ENCODE measurements at places on chromosomes 2 and 18.

DNA sequence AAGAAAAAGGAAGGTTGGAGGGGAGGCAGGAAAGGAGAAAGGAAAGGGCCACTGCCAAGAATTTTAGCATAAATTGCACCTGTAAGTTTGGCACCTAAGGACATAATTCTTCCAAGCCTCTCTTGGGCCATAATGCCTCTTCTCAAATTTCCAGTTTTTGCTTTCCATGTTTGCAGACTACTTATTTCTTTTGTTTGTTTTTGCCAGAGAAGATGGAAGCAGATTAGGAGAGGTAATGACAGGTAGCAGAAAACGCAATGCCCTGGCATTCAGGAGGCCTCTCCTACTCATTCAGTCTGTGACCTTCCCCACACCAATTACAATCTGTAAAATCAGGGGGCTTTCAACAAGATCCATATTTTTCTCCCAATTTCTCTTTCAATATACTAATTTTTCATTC, 56.8 kb downstream of the MRPL33 start:
- DNase-seq: no peak

DNA sequence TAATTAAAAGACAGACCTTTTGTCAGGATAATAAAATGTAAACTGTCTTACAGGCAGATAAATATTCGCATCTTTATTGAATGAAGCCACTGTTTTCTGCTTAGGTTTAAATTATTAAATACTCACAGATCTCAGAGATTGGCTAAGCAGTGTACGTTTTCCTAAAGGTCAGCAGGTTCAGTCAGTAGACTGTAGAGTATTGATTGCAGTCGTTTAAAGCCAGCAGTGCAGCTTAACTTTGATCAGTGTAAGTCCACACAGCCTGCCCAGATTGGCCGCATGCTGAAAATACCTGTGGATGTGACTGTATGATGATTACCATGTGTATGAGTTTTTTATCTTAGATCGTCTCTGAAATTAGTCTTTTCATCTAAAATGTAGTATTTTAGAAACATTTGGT, 42.3 kb downstream of the ATP9B start:
- no peak for DNase-seq

DNA sequence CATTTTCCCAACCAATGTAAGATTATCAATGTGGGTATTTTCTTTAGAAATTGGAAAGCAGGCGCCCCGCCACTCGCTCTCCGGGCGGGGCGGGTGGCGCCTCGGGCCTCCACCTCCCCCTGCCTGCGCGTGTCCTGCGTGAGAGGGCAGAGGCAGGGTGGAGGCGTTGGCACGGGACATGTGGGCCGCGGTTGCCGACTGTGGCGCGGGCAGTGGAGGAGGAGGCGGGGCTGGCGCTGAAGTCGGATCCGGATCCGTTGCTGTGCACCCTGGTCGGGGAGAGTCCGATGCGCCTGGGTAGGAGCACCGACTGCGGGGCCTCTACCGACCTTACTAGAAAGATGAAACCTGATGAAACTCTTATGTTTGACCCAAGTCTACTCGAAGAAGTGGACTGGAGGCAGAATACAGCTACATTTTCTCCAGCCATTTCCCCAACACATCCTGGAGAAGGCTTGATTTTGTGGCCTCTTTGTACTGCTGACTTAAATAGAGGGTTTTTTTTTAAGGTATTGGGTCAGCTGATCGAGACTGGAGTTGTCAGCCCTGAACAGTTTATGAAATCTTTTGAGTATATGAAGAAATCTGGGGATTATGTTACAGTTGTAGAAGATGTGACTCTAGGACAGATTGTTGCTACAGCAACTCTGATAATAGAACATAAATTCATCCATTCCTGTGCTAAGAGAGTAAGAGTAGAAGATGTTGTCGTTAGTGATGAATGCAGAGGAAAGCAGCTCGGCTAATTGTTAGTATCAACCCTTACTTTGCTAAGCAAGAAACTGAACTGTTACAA, 37.9 kb downstream of the PMS1 start:
- DNase-seq: peak; percentile 89

DNA sequence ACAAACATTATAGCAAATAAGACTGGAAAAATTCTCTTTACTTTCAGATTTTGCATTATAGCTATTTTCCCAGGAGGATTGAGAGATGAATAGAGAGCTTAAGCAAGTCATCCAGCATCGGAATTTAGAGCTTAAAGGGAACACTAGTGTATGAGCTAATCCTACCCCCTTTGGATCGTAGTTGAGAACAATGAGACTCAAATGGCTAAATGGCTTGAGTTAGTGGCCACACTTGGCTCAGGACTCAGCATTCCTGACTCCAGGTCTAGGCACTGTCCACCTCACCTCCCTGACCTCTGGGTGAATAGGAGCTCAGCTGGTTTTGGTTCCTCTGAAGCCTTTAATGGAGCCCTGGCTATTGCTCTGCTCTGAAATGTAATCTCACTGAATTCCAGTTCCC, 97.5 kb upstream of the CXCR4 start:
- no peak for DNase-seq

GRCh38 chr2:46652514-46653170, 173.3 kb downstream of the TMEM247 start:
- DNase-seq: no peak

GRCh38 chr2:38176619-38177021, 100.7 kb upstream of the CYP1B1 start:
- DNase-seq: peak; percentile 78

DNA sequence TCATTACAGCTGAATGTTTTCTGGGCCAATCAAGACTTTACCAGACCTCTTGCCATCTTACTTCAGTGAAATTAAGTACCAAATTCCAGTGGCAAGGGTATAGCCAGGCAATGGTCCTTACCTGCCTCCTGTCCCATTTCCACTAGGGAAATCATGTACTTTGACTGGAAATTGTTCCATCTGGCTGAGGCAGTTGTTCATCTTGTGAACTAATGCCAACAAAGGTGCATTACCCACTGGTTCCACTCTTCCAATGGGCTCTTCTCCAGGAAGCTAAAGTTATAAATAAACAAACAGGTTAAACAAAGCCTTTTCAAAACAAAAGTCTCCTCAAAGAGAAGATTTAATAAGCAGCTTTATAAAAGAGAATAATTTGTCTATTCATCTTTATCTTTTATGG, 80.7 kb upstream of the DNER start:
- DNase-seq: no peak

DNA sequence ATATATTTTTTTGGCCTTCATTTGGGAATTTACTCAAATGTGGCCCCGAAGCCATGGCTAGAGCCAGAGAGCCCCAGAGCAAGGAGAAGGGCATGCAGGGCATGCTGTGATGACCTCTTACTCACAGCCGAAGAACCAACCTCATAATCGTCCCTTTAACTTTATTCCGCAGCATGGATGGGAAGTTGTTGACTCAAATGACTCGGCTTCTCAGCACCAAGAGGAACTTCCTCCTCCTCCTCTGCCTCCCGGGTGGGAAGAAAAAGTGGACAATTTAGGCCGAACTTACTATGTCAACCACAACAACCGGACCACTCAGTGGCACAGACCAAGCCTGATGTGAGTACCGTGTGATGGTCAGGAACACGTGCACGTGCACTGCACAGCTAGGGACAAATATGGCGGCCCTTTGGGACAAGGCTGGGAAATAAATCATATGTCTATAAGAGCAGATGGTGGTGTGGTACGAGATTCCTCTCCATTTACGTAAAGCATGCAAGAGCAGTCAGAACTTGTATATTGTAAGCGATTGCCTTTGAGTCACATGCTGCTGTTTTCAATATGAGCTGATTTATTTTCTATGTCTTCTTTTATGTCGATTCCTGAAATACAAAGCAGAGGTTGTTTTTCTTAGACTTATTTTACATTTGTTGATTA, 280.9 kb downstream of the NEDD4L start:
- no peak for DNase-seq

DNA sequence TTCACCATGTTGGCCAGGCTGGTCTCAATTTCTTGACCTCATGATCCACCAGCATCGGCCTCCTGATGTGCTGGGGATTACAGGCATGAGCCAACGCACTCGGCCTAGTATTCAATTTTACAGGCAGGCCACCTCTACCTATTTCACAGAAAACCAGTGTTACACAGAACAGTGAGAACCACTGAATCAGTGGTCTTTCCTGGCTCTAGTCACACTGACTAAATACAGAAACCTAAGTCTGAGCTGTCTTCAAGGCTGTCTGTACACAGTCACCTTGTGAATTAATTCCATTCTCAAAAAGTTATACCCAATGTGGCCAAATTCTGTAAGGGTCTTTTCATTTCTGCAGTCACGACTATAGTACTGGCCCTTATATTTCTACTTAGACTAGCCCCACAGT, 3.5 kb downstream of the RNF149 start:
- DNase-seq: no peak

- peak; percentile 27 for DNase-seq
These were observed 25.6 kb upstream of the TGIF1 start for GRCh38 chr18:3424280-3424890.

DNA sequence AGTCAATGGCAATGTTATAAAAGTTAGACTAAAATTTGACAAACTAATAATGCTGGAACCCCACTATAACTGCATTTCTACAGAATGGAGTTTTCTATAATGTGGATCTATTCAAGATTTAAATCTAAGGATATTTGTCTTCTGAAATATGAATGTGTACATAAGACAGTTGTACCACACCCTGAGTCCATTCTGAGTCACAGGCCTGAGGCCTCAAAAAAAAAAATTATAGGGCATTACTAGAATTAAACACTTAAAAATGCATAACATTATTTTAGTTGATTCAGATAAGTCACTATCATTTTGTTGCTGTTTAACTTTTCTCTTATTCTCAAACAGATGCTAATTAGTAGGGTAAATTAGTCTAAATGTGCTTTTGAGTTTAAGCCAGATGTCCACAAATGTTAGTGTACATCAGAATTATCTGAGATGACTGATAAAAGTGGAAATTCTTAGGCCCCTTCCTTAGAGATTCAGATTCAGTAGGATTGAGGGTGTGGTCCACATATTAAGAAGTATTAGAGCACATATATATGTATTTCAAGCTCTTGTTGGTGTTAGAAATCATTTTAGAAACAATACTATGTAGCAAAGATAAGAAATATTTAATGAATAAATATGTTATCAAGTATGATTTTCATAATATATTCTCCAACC, 42.4 kb upstream of the COL5A2 start:
- DNase-seq: peak; percentile 55

- peak; percentile 66 for DNase-seq
These were observed 288.4 kb upstream of the TRIB2 start for GRCh38 chr2:12428324-12428723.

DNA sequence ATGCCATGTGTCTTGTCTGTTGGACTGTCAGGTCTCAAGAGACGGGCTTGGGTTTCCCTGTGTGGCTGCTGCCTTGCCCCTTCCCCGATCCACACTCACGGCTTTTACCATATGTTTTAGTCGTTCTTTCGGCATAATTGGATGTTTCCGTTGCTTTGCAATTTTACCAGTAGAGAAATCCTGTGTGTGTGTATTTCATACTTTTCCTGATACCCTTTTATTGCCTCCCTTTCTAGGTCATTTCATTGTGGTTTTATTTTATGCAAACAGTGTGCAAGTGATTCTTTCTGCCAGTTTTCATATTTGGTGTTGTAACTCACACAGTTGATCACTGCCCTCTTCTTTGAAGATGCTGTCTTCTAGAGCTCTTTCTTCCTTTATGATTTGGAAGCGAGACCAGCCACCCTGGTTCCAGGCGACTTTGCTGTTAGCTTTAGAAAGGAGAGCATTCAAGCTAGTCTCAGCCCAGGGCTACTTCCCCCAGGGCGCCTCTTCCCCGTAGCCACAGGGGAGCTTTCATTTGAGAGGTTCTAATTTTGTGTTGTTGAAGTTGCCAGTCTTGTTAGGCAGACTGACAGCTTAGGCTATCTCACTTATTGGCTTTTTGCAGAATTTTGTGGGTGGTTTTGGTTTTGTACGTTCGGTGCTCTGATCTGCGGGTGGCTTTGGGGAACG, 17.0 kb downstream of the SH3BP4 start:
- no peak for DNase-seq

DNA sequence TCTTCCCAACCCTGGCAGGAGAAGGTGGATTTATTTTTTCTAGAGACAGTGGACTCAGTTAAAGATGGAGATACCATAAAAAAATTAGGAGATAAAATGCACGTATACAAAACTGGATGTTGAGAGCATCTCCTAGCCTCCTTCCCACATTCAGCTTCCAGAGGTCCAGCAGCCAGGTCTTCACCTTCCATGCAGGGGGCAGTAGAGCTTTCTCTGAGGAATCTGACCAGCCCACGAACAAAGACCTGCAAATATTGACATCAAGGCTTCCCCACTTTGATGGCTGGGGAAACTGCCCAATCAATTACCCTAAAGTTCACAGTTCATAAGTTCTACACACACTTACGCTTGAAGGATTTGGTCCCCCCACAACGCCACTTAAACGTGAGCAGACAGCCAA, 24.5 kb downstream of the AQP4 start:
- DNase-seq: no peak

DNA sequence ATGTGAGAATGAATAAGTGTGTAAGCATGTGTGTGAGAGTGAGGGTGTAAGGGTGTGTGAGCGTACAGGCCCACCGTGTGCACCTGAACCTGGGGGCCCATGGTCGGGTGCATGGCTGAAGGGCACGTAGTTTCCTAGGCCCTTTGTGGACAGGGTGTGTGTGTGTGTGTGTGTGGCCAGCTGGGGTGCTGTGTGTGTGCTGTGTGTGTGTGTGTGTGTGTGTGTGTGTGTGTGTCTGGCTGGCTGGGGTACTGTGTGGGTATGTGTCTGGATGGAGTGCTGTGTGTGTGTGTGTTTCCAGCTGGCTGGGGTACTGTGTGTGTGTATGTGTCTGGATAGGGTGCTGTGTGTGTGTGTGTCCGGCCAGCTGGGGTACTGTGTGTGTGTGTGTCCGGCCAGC, 2.0 kb downstream of the SFTPB start:
- no peak for DNase-seq

Data from fibroblast of villous mesenchyme (primary cell).